Body of pancreas (tissue), 4 donors: ENCODE measurements at places on chromosomes 5 and 9. TPM values are rescaled to one million over a fixed set of nuclear protein-coding genes. Genes with fewer than 3 reads are reported as not detected.
A peak's percentile ranks its signal among the peaks of the same experiment; 100 is the strongest.

The LNPEP gene
- total RNA-seq: 16.8 TPM

The NEUROG1 gene
- total RNA-seq: not detected

The BTNL8 gene
- not detected for total RNA-seq

The SLC6A19 gene
- 1.3 TPM for total RNA-seq

The TLE4 gene
- 54.7 TPM for total RNA-seq

The TMC1 gene
- total RNA-seq: not detected

GRCh38 chr5:169626779-169627178, 10.3 kb upstream of the DOCK2 start:
- no peak for DNase-seq

DNA sequence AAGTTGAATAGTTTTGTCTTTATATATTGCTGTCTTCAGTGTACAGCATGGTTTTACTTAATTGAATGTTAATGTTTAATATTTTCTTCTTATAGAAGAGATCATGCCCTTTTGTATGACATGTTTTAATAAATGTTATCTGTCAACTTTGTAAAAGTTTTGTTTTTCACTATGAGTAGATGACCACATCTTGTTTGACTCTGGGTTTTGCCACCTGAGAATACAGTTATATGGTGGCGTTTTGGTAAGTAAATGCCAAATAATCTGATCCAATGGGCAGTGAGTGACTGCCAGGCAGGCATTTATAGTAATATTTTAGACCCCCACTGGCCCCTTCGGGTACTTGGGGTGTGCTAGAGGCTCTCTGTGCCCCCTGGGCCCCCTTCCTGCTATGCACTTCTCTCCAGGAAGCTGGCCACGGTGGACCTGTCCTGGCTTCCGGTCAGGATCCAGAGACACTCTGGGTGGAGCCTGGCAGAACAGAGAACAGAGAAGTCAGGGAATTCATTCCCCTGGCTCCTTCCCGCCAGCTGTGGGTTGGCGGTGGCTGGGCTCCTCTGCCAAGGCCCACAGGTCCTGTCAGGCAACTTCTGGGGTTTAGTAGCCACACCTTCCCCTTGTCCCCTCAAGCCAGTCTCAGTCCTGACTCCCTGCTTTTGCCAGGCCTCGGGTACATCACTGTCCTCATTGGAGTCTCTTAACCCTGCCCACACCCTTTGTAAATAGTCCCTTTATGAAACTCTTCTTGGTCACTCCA, 22.2 kb upstream of the ZBTB34 start:
- no peak for DNase-seq

- DNase-seq: peak; percentile 29
These were observed 599 bp downstream of the RAD1 start for GRCh38 chr5:34914671-34915138.

GRCh38 chr5:170181902-170182301, 50.9 kb upstream of the C5orf58 start:
- DNase-seq: no peak

GRCh38 chr9:88555268-88555980, 20.4 kb downstream of the NXNL2 start:
- no peak for DNase-seq

GRCh38 chr5:9056046-9056445, 489.8 kb downstream of the SEMA5A start:
- no peak for DNase-seq

DNA sequence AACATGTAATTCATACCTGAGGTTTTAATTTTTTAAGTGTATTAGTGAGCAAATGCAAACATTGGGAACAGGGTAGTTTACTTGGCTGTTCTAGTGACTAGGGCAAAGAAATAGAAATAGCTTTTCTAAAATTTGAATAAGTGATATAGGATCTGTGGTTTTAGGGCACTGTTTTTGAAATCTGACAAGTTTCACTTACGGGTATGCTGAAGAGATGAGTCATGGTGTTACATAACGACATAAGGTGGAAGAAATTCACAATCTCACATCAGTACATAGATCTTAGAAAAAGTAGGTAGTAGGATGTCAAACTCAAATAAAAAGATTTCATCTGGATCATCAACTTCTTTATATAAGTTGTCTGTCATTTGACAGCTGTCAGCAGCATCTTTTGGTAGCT, 772.3 kb downstream of the MAT2B start:
- no peak for DNase-seq

DNA sequence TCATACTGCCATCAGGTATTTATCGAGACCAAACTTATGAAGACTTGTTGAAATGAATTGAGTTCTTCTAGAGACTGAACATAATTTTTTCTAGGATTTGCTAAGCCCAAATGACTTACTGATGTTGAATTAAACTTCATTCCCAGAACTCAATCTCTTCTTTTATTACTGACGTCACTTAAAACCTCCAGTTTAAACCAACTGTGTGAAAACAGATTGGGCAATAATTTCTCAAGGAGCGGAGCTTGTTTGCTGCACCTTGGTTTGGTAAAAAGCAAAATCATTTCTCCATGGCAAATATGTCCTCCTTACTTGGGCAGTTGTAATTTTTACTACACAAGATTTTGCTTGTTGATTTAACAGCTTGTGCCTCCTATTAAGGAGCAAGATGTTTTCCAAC, 37.4 kb downstream of the CFAP90 start:
- DNase-seq: no peak

GRCh38 chr5:7801891-7802614, 48.9 kb downstream of the CFAP90 start:
- DNase-seq: no peak

GRCh38 chr5:138952962-138953361, 77.8 kb upstream of the LRRTM2 start:
- DNase-seq: peak; percentile 83

DNA sequence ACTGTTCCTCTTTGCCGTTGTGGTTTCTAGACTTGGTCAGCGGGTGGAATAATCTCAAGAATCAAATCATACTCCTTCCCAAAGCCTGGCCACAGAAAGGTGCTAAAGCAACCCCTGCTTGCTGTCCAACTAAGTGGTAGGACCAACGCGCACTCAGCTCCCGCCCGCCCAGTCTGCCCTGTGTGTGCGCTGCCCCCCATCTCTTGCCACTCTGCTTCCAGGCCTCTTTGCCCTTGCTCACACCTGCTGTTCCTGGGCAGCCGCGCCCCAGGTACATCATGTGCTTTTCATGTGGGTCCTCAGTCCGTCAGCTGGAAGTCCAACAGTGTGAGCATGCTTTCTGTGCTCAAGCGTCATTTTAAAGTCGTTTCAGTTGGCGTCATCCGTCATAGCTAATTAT, 65.5 kb downstream of the SYK start:
- DNase-seq: no peak

DNA sequence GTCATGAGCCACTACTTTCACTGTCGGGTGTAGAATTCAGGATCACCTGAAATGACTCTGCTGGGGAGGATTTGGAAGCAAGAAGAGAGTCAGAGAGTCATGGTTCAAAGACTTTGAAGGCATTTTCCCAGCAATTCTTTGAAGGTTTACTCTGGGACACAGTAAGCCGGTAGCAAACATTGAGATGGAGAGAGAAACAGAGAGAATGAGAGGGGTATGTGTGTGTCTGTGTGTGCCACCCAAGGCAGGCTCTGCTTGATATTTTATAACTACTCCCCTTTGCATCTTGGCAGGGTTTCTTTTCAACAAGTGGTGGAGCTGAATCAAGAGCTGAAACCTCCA, 89.8 kb downstream of the ANKRD55 start:
- no peak for DNase-seq

DNA sequence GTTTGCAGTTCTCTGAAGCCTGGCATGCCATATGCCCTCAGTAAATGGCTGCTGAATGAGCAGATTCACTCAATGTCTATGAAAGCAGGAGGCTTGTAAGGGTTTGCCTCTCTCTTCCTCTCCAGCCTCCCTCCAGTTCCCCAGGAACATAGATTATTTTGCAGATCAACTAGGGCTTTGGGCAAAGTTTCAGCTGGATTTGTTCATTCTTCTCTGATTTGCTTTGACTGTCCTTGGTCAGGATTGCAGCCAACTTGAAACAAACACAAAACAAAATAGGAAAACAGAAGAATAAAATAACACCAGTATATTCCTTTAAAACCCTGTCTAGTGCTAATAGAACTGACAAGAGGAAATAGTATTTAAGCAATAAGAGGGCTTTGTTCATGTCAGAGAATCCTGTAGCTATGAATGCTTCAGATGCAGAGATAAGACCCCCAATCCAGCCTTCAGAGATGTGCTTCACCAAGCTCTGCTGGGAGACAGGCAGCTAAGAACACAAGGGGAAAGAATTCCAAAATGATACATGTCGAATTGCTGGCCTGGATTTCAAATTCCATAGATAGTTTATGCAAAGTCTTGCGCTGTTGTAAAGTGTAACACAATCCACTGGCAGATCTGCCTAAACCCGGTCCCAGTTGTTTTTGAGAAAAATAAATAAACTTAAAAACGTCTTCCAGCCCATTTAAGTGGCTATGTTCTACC, 174.3 kb downstream of the PAPPA start:
- DNase-seq: no peak

DNA sequence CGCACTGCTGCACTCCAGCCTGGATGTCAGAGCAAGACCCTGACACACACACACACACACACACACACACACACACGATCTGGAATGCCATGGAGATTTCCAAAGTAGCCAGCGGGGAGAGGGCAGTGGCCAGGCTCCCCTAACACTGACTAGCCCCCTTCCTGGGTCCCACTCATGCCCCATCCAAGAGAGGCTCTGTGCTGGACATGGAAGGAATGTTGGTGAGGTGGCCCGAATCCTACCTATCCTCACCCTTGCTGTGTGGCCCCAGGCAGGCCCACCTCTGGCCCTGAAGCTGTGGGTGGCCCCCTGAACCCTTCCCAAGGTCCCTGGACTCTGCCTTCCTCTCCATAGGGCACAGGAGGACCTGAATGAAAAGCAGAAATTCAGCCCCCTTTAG, 7.3 kb downstream of the BRD3 start:
- no peak for DNase-seq

- DNase-seq: no peak
These were observed 58.1 kb downstream of the HSPA4 start for GRCh38 chr5:133109655-133110483.

DNA sequence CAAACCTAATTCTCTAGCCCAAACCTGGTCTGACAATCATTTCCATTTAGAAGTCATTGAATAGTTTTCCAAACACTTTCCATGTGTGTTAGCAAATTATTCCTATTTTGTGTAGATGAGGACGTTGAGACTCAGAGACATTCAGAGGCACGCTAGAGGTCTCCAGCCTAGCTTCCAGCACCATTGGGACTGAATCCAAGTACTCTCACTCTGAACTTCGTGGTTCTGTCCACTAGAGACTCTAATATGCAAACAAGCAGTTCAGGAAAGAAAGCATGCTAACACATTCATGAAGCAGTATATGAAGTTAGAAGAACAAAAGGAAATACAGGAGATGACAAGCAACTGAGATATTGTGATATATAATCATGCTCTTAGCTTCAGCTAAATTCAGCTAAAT, 354.8 kb downstream of the NTRK2 start:
- DNase-seq: no peak
